CD4-positive, alpha-beta T cell treated with Interleukin-10 for 1 hour (primary cell): ENCODE measurements at places on chromosomes 11 and 22.

DNA sequence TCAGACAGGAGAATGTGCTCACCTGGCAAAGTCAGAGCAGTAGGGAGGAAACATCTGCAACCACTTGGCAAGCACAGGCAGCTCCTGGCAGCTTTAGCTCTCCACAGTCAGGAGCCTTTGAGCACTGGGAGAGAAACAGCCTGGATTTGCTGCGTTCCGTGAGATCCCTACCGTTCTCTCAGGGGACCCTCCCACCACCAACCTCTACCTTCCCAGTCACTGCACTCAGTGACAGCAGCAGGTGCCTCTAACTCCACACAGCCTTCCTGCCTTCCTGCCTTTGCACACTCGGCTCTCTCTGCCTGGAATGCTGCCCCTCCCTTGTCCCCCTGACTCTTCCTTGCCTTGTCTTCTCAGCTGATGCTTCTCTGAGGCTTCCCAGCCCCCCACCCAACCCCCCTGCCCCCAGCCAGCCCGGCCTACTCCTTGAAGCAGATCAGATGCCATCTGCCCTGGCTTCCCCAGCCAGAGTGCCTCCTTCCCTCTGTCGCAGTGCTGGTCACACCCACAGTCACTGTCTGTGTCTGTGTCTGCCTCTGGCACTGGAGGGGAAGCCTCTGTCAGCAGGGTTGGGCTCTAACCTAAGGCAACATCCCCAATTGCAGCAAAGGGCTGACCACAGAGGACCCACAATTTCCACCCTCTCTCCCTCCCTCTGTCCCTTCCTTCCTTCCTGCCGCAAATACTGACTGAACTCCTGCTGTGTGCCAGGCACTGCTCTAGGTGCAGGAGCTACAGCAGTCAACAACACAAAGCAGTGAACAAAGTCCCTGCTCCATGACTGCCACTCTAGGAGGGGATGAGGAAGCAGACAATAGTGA is 14.9 kb upstream of the TSKU start:
- DNase-seq: peak; percentile 21

GRCh38 chr11:17354601-17354991 is 3.0 kb downstream of the NCR3LG1 start:
- DNase-seq: peak; percentile 81

DNA sequence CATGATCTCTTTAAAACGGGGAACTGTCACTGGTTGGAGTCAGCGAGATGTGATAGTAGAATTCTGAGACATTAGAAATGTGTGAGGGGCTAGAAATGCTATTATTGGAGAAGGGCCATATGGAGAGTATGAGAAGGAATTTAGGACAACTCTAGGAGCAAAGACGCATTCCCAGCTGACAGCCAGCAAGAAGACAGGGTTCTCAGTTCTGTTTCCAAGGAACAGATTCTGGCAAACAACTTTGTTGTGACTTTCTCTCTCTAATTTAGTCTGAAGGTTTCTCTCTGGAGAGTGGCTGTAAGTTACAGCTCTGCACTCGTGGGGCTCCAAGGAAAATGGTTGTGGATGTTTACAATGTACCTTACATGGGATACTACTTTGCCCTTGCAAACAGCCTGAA is 876.3 kb downstream of the FAM181B start:
- DNase-seq: no peak

GRCh38 chr22:27552863-27553262 is 248.7 kb downstream of the MN1 start:
- no peak for DNase-seq

GRCh38 chr11:127383026-127383425 is 382.5 kb upstream of the KIRREL3 start:
- no peak for DNase-seq

DNA sequence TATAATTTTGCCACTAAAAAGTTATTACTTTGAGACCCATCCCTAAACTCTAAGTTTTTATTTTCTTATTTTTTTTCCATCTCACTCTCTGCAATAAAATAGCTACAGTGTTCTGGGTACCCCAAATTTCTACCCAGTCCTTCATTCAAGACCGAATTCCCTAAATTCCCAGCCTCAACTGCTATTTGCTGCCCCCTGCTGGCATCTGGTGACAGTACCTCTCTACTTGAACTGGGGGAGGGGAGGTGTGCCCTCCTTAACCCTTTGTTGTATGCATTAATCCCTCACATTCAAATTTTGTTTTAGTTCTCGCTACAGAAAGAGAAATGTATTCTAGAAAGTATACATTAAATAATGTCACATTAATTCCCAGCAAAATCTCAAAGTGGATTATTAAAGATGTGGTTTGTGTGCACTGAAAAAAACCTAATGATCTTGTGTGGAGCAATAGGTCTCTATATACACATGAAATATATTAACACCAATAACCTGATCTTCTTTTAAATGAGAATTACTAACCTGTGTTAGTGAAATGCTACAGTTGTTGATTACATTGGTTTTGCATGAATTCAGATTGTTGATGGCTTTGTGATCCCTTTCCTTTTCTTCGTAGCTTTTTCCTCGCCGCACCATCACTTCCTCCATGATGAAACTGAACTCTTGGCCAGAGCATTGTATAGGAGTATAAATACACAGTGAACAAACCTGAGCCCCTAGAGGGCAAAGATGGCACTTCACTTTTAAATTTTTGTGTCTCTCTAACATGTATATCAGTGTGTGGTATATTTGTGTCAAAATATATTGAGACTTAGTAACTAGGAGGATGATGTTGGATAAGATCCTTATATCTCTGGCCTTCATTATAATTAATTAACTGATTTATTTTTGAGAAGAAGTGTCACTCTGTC is 590.0 kb downstream of the METTL15 start:
- DNase-seq: peak; percentile 1

DNA sequence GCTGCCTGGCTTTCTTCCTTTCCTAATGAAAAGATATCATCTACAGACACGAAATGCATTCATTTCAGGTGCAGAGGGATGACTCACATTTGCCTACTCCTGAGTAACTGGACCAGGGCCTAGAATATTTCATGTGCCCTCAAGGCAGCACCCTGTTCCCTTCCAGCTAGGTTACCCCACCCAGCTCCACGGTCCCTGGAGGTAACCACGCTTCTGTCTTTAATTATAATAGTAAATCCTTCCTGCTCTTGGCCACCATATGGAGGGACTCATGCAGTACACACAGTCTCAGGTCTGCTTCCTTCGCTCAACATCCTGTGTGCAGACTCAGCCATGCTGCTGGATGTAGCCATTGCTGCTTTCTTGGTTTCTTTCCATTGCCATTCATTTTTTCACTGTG is 22.3 kb downstream of the DHCR7 start:
- DNase-seq: no peak

GRCh38 chr11:130561441-130561881 is 113.0 kb downstream of the ADAMTS15 start:
- no peak for DNase-seq

GRCh38 chr11:110251836-110252235 is 44.6 kb downstream of the RDX start:
- DNase-seq: no peak

DNA sequence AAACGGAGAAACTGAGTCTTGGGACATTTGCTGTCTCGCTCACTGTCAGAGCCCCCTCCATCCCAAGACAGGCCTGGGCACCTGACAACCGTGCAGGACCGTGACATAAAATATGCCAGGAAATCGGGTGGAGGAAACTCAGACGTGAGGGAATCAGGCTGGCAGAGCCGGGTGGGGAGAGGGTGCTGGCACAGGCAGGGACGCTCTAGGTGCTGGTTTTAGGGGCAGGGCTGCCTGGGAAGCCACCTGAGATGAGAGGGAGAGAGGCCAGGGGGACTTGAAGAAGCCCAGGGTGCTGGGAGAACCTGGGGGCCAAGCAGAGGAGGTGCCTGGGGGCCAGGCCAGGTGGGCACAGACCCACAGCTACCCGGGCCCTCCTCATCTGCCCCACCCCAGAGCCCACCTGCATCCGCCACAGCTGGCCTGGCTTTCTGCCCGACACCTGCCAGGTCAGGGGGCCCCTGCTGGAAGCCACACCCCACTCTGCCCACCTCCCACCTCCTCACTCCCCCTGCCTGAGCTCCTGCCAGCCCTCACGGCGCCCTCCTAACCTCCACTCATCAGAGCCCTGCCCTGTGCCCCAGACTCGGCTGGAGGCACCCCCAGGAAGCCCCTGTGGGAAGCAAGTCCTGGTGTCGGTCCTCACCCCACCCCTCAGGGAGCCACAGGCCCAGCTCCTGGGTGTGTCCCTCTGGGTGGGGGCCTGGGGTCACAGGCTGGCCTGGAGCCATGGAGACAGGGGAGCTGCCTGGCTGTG is 27.3 kb upstream of the MUC5AC start:
- DNase-seq: no peak

DNA sequence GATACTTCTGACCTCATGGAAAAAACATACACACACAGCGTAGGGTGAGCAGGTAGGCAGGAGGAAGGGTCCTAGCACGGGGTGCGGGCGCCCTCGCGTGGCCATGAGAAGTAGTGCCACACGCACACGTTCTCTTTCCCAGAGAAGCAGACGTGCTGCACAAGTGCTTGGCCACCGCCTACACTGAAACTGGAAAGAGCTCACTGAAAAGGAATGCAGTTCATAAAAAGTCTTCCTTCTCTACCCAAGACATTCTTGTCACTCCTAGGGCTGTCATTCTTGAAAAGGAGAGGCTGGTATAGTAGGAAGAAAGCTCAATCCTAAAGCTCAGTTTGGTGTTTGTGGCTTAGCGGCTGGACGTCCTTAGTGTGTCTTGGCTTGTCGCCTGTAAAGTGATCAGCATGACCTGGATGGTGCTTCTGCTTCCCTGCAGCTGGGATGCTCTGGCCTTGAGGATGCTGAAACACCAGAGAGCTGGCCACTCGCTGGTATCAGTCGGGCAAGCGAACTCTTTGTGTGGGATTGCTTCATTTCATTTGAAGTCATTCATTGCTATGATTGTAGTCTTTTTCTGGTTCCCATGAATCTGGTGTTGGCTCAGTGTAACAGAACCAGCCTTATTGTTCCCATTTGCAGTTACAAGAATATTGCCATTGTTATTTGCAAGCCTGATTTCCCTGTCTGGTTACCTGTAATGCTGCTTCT is 303.8 kb downstream of the NTM start:
- DNase-seq: peak; percentile 29

DNA sequence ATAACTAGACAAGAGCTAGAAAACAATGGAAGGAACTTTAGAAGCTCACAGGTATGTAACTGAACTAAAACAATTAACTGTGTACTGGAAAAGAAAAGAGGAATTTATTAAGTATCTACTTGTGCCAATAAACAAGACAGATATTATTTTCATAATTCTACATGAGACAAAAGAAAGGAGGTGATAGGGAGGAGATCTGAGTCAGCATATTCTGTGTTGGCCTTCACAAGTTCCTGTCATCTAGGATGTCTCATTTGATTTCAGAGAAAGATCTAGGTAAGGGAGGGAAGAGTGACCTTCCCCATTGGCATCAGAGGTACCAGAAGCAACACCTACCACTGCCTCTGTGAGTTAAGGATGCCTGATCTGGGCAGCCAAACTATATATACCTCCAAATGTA is 34.8 kb upstream of the TEAD1 start:
- no peak for DNase-seq

DNA sequence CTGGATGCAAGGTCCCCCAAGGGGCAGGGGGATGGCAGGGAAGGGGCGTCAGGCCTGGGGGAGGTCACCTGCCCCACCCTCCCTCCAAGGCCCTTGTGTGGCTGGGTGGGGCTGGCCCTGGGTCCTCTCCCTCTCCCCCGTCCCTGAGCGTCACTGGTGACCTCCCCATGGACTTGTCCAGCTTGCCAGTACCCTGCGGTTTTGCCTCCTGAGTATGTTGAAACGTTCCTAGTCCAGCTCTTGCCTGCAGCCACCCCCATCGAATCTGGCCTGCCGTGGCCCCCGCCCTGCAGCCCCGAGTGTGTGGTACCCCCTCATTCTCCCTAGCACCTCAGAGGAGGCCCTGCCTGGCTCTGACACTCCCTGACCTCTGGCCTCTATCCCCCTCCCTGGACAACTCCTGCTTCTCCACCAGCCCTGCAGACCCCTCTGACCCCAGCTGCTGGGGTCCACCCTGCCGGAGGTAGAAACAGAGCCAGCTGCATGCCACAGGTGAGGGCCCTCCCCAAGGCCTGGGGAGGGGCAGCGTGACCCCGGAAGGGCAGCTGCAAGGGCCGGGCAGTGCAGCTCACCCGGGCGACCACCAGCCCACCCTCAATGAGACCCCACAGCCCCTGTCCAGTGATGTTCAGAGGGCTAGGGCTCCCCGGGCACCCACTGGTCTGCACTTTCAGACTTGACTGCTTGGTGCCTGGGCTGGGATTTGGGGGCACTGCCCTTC is 4.1 kb upstream of the MUC6 start:
- no peak for DNase-seq
